Activated T-cell treated with anti-CD3 and anti-CD28 coated beads, Interleukin-2, amount 50 U/mL, for 48 hours (primary cell): ENCODE measurements at places on chromosomes 13 and 19.
A peak's percentile ranks its signal among the peaks of the same experiment; 100 is the strongest.

GRCh38 chr13:89650226-89650625, 1697.3 kb upstream of the MIR17HG start:
- no peak for DNase-seq

DNA sequence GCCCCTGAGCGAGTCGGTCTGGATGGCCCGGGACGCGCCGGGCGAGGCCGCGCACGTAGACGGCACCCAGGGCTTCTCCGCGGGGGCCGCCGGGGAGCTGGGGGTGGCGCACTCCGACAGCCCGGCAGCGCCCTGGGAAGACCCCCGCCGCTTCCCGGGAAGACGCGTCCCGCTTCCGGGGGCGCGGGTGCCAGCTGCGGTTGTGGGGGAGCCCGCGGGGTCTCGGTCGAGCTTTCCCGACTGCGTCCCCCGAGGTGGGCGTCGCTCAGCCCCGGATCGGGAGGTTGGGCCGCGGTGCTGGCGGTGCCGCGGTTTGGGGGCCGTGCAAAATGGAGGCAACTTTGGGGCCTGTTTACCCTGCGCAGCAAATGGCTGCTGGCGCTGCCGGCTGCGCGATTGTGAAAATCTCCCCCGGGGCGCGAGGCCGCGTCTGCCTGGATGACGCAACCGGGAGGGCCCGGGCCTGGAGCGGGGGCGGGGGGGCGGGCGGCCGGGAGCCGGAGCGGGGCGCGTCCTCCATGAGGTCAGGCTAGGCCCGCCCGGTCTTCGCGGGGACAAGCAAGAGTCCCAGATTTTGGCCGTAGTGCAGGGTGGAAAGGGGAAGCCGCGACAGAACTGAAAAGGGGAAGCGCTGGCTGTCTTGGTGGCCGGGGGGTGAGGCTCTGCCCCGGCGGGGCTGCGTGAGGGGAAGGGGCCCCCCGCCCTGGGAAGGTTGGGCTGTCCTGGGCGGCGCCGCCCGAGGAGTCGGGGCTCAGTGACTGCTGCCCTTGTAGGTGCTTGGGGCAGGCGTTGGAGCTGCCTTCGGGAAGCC, 11.3 kb downstream of the PEAK3 start:
- DNase-seq: peak; percentile 80

DNA sequence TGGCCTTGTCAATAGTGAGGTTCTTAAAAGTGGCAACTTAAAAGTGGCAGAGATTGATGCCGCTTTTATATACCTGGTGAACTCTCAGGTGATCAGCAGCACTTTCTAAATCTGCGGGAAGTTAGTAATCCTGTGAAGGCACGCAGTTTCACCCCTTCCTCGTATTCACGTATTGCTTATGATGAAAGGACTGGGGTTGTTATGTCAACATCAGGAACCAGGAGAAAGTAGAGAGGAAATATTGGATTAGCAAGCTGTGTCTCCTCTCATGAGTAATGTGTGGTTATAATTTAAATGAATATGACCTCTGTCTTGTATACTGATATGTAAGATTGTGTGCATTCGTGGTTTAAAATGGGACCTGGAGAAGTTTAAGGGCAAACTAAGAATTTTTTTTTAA, 544.6 kb downstream of the SLITRK6 start:
- no peak for DNase-seq

DNA sequence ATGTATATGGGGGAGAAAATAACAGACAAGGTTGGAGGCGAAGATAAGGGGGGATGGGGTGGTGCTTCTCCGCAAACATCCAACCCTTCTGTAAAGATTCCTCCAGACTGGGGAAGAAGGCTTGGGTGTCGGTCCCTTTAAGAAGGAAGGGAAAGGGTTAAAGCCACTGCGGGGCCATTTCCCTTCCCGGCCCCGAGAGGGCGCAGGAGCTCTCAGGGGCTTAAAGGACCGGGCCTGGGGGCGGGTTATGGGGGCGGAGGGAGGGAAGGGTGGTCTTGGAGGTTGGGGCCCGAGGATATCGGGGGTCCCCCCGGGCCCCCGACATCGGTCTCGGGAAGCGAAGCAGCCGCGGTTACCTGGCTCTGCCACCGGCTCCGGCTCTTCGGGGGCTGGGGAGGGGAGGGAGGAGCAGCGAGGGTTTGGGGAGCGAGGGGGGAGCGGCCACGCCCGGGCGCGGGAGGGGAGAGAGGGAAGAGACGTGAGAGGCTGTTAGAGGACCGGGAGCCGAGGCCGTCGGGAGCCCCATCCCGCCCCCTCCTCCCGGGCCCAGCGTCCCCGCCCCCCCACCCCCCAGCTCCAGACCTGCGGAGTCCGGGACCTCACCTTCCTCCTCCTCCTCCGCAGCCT, 2.8 kb downstream of the TNNT1 start:
- DNase-seq: peak; percentile 54

GRCh38 chr13:92044351-92044750, 645.9 kb downstream of the GPC5 start:
- no peak for DNase-seq

- DNase-seq: no peak
Observed at GRCh38 chr13:81017513-81018152, 676.7 kb upstream of the SPRY2 start.

- DNase-seq: no peak
Observed at GRCh38 chr13:21033212-21033840, 28.1 kb downstream of the LATS2 start.

GRCh38 chr19:3521104-3521445, 15.0 kb downstream of the FZR1 start:
- no peak for DNase-seq
